Progenitor cell of endocrine pancreas (in vitro differentiated cells): ENCODE measurements at places on chromosomes 11 and 22.

DNA sequence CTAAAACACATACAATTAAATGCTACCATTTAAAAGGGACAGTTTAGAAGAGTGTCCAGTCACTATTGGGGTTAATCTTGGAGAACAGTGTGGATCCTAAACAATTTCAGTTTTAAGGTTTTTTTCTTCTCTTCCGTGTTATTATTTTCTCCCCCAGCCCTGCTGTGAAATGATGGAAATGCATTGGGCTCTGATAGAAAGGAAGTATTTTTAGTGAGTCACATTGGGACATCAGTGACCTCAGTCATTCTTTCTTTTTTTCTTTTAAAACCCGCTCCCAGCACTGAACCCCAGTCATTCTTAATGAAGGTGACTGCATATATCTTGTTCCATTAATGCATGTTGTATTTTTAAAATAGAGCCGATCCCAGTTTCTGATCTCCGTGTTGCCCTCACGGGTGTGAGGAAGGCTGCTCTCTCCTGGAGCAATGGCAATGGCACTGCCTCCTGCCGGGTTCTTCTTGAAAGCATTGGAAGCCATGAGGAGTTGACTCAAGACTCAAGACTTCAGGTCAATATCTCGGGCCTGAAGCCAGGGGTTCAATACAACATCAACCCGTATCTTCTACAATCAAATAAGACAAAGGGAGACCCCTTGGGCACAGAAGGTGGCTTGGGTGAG lies 93.2 kb upstream of the OR4B1 start:
- no peak overlapping the region for H3K4me3 ChIP-seq
- H3K4me1 ChIP-seq: no peaks in the 10 kb centered on the region
- no peak overlapping the region for H3K27ac ChIP-seq
- peaks cover 4% of the 10 kb centered on the region for H3K36me3 ChIP-seq

- DNase-seq: no peak
- no peak overlapping the region for H3K4me3 ChIP-seq
- H3K27me3 ChIP-seq: no peaks in the 10 kb centered on the region
Observed at GRCh38 chr11:117181586-117182550, 3.3 kb downstream of the SIDT2 start.

DNA sequence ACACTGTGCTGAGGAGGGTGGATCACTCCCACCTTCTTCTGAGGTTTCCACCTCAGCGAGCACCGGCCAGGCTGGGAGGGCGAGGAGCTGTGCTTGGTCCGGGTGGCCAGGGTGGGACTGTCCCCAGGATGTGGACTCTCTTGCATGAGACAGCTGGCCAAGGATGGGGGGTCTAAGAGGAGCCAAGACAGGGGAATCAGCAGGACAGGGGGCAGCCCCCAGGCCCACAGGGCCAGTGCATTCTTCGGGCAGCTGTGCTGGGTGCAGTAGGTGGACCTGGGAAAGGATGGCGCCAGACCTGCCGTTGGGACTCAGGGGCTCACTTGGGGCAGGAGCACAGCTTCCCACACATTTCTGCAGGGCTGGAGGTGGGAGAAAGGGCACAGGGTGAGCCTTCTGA lies 9.5 kb downstream of the APOBEC3A start:
- no peak overlapping the region for H3K27ac ChIP-seq
- H3K36me3 ChIP-seq: no peaks in the 10 kb centered on the region
- no peak for DNase-seq
- peaks cover 21% of the 10 kb centered on the region for H3K27me3 ChIP-seq
- peaks cover 5% of the 10 kb centered on the region for H3K4me1 ChIP-seq
- no peak overlapping the region for H3K4me3 ChIP-seq

DNA sequence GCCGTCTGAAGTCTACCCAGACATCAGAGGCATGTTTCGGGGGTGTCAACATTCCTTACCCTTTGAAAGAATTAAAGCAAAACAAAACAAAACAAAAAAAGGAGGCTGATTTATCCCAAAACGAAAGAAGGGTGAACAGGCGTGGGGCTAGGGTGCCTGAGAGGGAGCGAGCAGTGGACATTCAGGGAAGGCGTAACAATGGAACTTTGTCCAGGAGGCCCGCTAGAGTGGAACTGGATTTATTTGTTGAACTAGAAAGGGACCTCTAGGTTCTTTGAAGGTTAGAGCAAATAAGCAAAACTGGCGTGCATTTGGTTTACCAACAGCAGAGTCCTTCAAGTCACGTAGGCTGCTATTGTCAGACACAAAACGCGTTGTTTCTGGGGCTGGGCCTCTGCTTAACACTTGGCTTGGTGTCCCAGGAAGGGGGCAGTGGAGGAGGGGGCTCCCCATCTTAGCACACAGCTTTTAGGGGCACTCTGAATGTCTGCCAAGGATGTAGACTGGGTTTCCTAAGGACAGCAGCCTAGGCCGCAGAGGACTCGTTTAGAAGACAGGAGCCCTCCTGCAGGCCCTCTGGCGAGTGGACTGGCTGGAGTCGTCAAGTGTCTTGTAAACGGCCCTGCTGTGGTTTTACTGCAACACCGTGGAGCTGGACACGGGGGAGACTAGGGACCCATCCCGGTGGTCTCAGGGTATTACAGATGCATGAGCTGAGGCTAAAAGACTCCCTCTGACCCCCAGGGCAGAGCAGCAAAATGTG lies 203.7 kb upstream of the SORL1-AS1 start:
- DNase-seq: no peak
- H3K36me3 ChIP-seq: peaks cover 1% of the 10 kb centered on the region
- peak overlapping the region; percentile 93 for H3K27ac ChIP-seq
- peaks cover 26% of the 10 kb centered on the region for H3K4me1 ChIP-seq
